ENCODE measurements at places on chromosomes 7 and 10. TPM values are rescaled to one million over a fixed set of nuclear protein-coding genes. Genes with fewer than 3 reads are reported as not detected.

TMEM176B gene
- not detected for total RNA-seq

DNA2 gene
- 15.2 TPM for total RNA-seq

FAM25A gene
- total RNA-seq, result not detected

MMP21 gene
- not detected for total RNA-seq

AGAP9 gene
- total RNA-seq, result 1.6 TPM
